ENCODE measurements at places on chromosomes 4 and X. TPM values are rescaled to one million over a fixed set of nuclear protein-coding genes. Genes with fewer than 3 reads are reported as not detected.

The SRPX2 gene
- total RNA-seq, result not detected

DNA sequence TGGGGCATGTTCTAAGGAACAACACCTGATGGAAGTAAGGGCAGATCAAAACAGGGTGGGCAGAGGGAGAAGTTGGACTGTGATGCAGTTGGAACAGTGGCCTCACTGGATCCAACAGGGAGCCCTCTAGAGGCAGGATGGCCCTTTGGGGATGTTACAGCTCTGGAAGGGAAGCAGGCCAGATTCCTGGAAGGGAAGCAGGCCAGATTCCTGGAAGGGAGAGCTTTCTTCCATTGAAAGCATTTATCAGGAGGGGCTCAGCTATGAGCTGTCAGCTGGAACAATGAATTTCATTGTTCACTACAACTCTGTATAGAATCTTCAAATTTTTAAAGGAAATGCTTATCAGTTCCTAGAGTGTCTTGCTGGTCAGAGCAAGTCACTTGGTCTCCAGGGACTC is 17.7 kb downstream of the IL15 start:
- ATAC-seq, result no peak

DNA sequence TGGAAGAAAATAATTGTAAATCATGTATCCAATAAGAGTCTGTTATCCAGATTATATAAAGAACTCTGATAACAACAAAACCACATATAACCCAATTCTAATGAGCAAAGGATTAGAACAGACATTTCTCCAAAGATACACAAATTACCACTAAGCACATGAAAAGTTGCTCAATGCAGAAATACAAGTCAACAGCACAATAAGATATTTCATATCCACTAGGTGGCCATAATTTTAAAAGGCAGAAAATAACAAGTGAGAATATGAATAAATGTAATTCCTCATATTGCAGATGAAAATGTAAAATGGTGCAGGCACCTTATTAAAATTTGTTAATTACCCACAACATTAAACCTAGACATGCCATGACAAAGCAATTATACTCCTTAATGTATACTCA is 73.9 kb upstream of the ZCCHC13 start:
- ATAC-seq, result no peak

DNA sequence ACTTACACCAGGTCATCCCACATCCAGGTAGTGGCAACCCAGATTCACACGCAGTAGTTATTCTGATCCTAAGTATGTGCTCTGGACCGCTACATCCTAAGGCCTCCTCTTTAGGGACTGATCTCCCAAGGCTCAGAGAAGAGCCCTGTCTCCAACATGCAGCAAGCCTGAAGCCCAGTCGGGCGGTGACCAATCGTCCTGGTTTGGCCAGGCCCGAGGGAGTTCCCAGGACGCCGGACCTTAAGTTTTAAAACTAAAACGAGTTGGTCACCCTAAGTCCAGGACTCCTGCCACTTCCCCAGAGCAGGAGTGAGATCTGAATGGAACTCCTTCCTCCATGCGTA is 385 bp downstream of the LYAR start:
- ATAC-seq, result peak; percentile 25

- peak; percentile 77 for ATAC-seq
Observed at GRCh38 chrX:19554786-19555185, 39.5 kb upstream of the MAP3K15 start.

DNA sequence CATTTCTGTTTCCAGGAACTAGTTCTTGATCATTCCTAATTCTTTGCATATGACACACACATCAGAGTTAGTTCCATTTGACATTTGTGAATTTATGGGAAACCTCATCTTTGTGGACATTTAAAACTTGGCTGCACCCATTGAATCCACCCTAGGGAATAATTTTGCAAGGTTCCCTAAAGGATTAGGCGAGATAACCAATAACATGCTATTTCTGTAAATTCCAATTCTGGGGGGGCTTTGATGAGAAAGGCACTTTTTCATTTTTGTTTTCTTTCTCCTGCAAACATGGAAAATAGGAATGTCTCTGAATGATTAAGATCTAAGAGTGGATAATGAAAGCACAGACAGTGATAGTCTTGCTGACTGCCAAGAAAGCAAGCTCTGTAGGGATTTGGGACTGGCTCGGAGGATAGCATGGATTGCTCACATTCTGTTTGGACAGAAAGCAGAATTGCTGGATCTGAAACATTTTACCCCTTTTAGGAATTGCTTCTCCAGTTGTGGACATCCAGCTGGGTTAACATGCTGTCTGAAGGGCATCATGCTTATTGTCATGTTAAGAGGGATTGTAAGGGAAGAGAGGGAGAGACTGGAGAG is 145.1 kb downstream of the NHS start:
- no peak for ATAC-seq

- no peak for ATAC-seq
Observed at GRCh38 chr4:85370400-85371032, 104.4 kb upstream of the ARHGAP24 start.
